ENCODE measurements at places on chromosomes 2 and 18.

GRCh38 chr18:42632801-42633200 lies 482.7 kb downstream of the RIT2 start:
- no peak for DNase-seq

DNA sequence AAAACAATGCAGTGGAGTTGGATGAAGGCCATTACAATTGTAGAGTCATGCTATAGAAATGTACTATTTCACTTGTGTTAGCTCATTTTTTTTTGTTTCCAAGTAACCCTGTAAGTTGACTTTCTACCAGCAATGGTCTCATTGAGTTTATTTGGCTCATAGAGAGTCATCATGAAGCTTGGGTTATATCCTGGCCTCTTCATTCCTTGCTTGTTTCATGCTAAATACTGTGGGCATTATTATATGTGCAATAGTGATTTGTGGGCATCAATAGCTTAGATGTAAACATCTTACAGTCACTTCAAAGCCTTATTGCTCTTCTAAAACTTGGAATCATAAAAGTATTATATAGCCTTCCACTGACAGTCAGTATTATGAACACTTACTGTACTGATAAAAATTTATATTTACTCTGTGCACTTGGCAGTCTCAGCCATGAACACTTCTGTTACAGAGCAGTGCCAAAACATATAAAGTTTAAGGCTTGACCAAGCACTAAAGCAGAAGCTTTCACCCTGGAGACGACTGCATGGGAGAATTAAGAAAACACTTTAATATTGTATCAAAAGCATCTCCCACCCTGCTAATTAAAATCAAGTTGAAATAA lies 751.2 kb downstream of the SATB2 start:
- no peak for DNase-seq

- no peak for DNase-seq
Observed at GRCh38 chr2:49755777-49756176, 601.5 kb upstream of the FSHR start.

DNA sequence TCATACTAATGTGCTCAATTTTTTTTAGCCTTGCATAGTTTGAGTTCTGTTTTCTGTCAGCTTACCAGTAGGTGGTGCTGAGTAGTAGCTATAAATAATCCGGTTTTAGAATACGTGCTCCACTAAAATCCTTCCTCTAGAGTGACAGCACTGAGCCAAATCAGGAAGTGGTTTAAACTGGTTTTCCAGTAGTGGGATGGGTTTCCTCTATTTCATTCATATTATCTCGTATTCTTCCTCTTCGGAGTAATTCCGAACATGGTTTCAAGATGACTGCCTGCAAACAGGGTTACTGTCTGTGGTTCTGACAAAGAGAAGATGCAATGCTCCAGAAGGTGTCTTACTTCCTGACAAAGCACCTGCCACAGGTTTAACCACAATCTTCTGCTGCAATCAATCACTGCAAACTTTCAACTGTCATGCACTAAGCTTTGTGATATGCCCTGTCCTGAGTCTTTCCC lies 496.9 kb upstream of the VRK2 start:
- DNase-seq, result peak; percentile 28

DNA sequence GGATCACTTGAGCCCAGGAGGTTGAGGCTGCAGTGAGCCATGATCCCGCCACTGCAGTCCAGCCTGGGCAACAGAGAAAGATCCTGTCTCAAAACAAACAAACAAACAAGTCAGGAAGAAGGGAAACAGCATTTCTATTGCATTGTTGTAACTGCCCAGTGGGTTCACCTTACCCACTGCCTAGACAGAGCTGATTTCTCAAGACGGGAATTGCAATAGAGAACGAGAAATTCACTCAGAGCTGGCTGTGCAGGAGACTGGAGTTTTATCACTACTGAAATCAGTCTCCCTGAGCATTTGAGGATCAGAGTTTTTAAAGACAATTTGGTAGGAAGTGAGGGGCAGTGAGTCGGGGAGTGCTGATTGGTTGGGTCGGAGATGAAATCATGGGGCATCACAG lies 24.2 kb upstream of the RTTN start:
- DNase-seq, result no peak

- peak; percentile 20 for DNase-seq
Observed at GRCh38 chr18:13379930-13380690, 161.6 kb downstream of the LDLRAD4 start.

DNA sequence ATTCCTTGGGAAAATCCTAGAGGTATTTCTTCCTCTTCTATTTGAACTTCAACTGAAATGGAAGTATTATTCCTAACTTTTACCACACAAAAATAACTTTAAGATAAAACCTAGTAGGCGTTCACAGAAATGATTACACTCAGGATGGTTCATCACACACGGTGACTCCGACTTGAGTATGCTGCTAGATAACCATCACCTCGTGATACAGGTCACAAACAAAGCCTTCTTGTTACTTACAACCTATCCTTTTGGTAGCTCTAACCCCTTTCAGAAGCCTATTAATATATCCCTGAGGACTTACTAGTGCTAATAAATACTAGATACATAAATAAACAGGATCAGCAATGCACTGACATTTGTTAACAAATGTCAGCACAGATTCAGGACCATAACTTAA lies 101.0 kb upstream of the DNER start:
- no peak for DNase-seq

DNA sequence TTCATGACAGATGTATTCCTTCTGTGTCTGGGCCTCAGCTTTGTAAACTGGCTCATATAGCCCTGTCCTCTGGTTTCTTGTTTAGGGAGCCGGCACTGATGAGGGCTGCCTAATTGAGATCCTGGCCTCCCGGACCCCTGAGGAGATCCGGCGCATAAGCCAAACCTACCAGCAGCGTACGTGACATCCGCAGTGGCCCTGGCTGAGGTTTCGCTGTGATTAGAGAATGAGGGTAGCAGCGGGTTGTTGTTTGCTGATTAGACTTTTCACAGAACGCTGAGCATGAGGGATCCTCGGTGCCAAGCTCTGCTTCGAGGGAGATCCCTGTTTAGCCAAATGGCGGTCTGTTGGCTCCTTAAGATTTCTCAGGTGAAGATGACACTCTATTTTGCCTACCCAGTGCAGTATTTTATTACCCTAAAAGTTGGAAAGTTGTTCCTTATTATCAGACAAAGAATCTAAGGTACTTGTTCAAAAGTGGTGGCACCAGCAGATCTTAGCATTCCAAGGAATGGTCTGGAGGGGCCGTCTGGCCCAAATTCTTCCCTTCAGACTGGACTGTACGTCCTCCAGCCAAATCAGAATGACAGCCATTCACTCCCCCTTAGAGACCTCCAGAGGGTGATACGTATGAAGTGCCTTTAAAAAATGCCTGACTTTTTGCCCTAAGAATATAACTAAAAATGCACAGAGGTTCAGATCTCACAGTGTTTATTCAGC lies 21.5 kb upstream of the GMCL1 start:
- DNase-seq, result no peak

- no peak for DNase-seq
Observed at GRCh38 chr18:47574966-47575365, 323.5 kb upstream of the SKOR2 start.

DNA sequence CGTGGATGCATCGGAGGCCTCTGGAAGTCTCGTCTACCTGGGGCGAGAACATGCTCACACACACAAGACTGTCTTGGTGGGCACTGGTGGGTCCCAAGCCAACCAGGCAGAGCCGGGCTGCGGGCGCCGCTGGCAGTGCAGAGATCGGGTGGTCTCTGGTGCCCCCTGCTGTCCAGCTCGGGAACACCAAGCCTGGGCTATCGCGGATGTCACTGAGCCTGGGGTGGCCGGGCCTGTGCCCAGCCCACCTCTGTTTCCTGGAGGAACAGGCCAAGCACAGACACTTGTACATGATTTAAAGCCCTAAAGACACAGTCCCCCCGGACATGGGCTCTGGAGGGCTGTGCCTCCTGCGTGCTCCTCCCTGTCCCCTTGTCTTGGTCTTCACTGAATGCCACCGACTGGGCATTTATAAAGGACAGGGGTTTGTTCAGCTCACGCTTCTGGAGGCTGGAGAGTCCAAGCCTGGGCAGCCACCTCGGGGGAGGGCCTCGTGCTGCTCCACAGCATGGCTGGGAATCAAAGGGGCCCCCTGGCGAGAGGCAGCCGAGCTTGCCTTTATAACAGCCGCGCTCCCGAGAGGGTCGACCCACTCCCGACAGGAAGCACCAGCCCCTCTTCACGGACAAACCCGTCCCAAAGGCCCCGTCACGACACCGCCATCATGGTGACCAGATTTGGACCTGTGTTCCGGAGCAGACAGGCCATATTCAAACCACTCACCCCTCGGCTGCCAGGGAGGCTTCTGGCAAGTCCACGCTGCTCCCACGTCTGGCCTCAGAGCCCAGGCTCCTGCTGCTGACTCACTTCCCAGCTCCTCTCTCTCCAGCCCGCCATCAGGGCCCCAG lies 3.6 kb upstream of the OTOS start:
- peak; percentile 55 for DNase-seq

DNA sequence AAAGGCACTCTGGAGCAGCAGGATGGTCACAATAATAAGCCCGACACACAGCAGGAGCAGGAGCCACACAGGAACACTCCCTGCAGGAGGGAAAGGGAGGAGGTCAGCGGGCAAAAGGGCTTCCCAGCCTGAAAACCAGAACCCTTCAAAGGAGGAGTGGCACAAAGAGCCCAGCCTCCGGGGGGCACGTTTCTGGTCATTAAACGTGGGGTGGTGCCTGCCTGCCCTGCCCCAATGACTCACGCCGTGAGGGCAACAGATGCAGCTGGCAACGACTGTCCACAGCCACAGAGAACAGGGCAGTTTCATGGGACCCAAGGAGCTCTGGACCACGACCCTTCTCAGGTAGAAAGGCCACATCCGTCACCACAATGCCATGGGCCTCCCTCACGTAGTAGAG lies 3.0 kb downstream of the PREB start:
- no peak for DNase-seq

GRCh38 chr18:67615876-67616275 lies 99.4 kb upstream of the DSEL start:
- DNase-seq, result no peak

- DNase-seq, result no peak
Observed at GRCh38 chr2:191715471-191715870, 37.5 kb downstream of the NABP1 start.

DNA sequence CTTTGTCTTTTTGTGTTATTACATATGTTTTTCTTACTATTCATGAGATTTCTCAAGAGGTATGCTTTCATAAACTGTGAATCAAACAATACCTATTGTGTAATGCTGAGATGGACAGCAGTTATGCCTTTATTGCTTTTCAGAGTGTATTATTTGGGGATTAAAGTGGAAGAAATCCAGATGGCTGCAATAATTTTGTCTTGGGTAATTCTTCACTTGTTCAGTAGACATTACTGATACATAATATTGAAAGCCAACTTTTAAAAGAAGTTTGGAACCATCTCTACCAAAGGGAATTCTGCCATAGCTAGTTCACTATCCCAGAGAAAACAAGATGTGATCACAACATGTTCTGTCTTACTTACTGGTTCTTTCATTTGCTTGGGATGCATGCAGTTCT lies 253.4 kb upstream of the ZSWIM2 start:
- DNase-seq, result no peak

DNA sequence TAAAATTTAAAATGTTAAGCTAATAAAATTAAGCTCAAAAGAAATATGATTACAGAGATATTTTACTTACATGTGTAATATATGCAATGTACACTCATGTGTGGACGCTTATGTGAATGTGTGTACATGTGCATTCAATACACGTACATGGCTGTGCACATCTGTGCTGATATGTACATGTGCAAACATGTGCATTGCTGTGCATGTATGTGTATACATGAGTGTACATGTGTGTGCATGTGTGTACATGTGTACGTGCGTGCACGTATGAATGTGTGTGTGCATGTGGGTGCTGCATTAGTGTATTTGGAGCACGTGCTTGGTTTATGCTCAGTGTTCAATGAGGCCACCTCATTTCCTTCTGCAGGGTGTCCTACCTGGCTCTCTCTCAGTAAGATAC lies 88.2 kb upstream of the TMEM18 start:
- DNase-seq, result no peak

DNA sequence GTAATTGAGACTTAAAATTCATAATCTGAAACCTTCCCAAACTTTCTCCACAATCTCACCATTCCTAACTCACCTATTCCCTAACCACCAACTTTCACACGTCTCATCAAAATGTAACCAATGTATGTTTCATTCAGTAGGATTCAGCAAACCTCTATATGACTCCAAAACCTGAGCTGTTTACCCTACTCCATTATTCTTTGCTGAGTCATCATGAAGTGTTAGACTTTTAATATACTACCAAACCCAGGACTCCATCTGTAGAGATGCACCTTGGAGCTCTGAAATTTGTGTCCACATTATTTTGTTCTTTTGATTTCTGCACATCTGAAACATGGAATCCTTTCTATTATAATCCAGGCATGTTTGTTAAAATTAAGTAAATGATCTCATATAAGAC lies 727.0 kb upstream of the PIK3C3 start:
- no peak for DNase-seq

- DNase-seq, result no peak
Observed at GRCh38 chr18:26545335-26546123, 2.8 kb downstream of the KCTD1 start.

- DNase-seq, result no peak
Observed at GRCh38 chr18:24246143-24246542, 107.3 kb downstream of the CABYR start.

- DNase-seq, result no peak
Observed at GRCh38 chr2:216119986-216120385, 10.8 kb downstream of the XRCC5 start.

- DNase-seq, result no peak
Observed at GRCh38 chr18:29780816-29781215, 1261.7 kb downstream of the DSC3 start.

GRCh38 chr2:69505710-69506109 lies 68.5 kb upstream of the NFU1 start:
- no peak for DNase-seq

- DNase-seq, result peak; percentile 50
Observed at GRCh38 chr2:23380562-23381065, 4.4 kb upstream of the KLHL29 start.

DNA sequence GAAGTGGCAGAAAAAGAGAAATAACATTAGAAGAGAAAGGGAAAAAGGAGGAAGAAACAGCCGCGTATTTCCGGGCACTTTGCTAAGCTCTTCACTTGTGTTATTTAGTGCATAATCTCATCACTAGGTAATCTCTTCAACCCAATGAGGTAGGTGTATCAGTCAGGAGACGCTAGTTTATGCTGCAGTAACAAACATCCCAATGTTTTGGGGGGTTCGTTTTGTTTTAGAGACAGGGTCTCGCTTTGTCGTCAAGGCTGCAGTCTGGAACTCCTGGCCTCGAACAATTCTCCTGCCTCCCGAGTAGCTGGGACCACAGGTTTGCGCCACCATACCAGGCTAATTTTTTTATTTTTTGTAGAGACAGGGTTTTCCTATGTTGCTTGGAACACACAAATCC lies 61.7 kb downstream of the ZFP36L2 start:
- DNase-seq, result no peak

- DNase-seq, result no peak
Observed at GRCh38 chr2:100812116-100812515, 7.8 kb upstream of the NPAS2 start.

DNA sequence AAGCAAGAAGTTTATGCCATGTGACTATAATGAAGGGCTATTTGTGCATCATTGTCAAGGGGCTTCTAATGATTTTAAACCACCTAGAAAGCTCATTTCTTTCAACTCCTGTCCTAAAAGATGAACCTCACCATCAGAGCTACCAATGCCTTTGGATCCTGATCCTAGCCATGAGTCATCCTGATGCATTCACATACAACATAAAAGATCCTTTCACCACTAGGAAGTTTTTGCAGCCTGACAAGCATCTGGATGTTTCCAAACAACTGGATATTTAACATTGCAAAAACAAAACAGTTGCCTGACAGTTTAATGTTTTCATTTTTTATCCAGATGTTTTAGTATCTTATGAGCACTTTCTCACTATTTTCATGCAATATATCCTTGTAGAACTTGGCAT lies 425.3 kb downstream of the MBD2 start:
- no peak for DNase-seq

- DNase-seq, result no peak
Observed at GRCh38 chr2:68203587-68203986, 45.9 kb downstream of the PNO1 start.
